ENCODE measurements at places on chromosomes 11 and 22. TPM values are rescaled to one million over a fixed set of nuclear protein-coding genes. Genes with fewer than 3 reads are reported as not detected.

GRCh38 chr11:93694109-93694508 lies 32.6 kb downstream of the CEP295 start:
- no peak for DNase-seq

- peak; percentile 82 for DNase-seq
These were observed 13.7 kb downstream of the SULT4A1 start for GRCh38 chr22:43848366-43849171.

DNA sequence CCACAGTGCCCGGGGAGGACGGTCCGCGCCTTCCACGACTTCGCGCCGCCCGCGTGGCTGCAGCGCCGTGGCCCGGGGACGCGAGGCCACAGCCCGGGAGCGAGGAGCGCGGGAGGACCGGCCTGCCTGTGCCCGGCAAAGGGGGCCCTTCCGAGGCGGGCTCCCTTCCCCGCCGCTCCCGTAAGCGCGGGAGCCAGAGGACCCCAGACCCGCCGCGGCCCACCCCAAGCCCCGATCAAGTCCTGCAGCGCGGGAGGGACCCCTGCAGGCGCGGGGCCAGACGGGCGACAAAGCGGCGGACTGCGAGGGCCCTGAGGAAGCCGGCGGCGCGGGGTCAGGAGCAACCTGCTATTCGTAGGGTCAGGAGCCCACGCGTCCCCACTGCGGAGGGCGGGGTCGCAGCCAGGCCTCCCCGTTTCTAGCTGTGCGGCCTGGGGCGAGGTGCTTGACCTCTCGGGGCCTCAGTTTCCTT lies 110.3 kb downstream of the WNT7B start:
- peak; percentile 77 for DNase-seq

DNA sequence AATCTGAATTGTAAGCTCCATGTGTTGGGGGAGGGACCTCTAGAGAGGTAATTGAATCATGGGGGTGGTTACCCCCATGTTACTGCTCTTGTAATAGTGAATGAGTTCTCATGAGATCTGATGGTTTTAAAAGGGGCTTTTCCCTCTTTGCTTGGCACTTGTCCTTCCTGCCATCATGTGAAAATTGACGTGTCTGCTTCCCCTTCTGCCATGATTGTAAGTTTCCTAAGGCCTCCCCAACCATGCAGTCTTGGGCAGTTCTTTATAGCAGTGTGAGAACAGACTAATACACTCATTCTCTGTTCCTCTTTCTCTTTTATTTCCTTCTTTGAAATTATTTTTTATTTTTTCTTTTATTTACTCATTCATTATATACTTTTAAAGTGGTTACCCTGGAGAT lies 239.4 kb downstream of the CSNK2A3 start:
- no peak for DNase-seq

DNA sequence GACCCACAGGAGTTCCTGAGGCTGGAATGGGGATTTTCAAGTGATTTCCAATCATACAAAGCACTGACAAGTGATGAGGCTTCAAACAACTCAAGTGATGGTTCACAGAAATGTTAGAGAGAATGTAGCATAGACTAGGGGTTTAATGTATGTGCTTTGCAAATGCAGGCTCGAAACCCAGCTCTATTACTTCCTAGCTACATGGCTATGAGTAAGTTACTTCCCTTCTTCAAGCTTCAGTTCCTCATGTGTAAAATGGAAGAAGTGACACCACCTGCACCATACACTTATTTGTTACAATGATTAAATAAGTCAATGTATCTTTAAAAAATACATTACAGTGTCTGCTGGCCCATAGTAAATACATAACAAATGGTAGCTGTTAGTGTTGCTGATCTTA lies 139.8 kb downstream of the CCDC81 start:
- no peak for DNase-seq

DNA sequence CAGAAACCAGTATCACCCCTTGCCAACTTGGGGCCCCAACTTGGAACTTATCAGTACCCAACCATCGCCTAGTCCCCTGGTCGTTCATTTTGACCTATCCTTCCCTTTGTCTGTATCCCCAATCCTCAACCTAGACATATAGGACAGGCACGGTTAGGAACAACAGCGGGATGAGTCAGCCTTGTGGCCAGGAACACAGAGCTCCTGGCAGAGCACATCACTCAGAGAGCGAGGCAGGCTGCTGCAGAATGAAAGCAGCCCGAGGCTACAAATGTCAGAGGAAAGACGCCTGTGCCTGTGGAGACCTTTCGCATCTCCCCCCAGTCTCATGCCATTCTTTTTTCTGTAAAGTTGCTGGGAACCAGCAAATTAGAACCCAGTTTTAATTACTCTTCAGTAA lies 14.6 kb downstream of the DKK3 start:
- no peak for DNase-seq

DNA sequence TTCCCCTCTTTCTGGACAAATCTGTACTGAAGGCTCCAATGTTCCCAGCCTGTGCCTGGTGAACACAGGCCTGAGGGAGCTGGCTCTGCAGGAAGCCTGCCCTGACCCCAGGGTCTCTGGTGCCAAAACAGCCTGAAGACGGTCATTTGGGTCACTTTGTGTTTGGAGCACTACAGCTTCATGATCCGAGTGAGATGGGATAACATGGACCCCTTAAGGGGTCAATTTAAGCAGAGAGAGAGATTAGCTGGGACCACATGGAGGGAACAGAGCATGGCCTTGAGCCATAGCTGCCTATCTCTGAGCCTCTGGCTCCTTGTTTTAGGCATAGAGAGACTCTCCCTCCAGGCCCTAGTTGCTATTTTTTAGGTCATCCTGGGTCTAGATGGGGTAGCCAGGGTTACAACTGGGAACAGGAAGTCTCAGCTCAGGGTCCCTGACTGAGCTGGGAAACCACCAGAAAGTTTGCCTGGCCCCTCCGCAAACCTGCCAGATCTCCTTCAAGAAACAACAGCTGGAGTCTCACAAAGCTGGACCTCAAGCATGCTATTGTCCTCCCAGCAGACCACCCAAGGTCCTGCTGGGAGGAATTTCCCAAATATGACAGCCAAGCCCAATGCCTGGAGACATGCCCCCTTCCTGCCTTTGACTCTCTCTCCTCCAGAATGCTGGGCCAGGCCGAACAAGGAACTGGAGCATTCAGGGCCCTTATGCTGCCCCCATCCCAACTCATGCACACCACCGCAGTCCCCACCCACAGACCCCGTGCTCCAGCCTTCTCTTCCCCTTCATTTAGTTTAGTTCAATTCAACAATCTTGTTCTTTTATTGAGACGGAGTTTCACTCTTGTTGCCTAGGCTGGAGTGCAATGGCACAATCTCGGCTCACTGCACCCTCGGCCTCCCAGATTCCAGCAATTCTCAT lies 4.0 kb downstream of the SLCO2B1 start:
- DNase-seq = no peak

GRCh38 chr11:65611028-65611757 lies 2.8 kb downstream of the MAP3K11 start:
- peak; percentile 70 for DNase-seq

GRCh38 chr11:44967930-44968496 lies 17.3 kb upstream of the TP53I11 start:
- DNase-seq = no peak

- DNase-seq = peak; percentile 84
These were observed 3.7 kb downstream of the ALX4 start for GRCh38 chr11:44306052-44306917.

The L3MBTL2 gene
- 19.8 TPM for total RNA-seq

The FCHSD2 gene
- 4.6 TPM for total RNA-seq

All from H7 (cell line).